ENCODE measurements at places on chromosomes 2 and 18. TPM values are rescaled to one million over a fixed set of nuclear protein-coding genes. Genes with fewer than 3 reads are reported as not detected.

DNA sequence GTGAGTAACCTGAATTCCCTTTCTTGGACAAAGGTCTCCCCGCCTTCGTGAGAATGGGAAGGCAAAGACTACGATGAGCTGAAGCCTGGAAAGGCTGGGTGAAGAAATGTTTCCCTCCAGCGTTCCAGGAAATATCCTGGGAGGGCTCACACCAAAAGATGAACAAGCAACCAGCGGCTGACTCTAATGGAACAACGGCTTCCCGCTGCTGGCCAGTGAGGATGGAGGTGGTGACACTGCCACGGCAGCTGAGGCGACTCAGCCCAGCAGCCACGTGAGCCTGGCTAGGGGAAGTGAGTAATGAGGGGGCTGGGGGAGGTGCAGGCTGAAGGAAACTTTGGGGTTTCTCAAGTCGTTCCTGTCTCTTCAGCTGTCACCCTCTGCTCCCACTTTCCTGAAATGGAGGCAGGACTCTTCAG, 105.0 kb upstream of the SMAD7 start:
- DNase-seq = no peak

Gene PLA2R1
- total RNA-seq = 13.5 TPM

DNA sequence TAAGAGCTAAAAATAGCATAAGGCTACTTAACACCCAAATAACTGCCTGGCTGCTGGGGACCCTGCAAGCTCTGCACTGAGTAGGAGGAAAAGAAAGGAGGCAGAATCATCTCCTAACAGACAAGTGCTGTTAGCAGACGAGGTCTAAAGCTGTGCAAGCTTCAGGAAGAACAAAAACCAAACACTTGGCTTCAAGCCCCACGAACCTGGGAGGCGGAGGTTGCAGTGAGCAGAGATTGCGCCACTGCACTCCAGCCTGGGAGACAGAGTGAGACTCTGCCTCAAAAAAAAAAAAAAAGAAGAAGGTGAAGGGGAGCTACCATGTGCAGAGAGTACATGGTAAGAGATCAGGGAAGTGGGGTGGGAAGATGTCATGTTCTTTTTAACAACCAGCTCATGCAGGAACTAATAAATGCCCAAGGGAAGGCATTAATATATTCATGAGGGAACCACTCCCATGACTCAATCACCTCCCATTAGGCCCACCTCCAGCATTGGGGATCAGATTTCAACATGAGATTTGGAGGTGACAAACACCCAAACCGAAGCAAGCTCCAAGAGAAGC, 28.8 kb upstream of the INO80C start:
- DNase-seq = no peak

Gene ZNF512
- 25.0 TPM for total RNA-seq

Gene ITGB6
- total RNA-seq = 141 TPM

Gene MLPH
- 154 TPM for total RNA-seq

DNA sequence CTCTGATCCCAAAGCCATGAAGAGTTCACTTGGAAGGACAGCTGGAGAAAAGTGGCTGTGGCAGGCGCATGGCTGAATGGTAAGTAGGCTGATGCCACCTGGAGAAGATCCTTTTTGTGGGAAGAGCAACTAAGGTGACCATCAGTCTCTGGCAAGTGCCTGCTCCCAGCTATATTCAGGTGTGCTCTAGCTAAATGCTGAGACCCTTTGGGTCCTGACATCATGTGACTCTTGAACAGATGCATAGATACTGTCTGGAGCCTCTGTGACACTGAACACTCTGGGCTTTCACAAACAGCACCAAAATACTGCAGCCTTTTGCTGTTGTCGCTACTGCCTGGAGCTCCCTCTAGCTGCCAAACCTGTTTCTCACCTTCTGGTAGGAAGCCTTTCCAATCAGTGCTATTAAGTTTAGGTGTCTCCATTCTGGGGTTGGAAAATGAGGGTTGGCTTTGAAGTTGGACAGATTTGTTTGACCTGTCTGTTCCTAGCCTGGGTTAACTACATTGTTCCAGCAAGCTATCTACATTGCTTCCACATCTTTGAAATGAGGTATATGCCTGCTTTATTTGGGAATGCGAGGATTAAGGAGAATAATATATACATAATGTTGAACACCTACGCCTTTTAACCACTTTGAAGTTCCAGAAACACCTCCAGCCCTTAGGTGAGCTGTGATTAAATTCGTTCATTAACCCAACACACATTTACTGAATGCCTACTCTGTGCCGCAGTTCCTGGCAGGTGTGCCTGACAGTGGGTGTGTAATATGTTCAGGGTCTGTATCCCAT, 3.1 kb downstream of the EGR4 start:
- no peak for DNase-seq

Gene ERBB4
- total RNA-seq = 9.4 TPM

DNA sequence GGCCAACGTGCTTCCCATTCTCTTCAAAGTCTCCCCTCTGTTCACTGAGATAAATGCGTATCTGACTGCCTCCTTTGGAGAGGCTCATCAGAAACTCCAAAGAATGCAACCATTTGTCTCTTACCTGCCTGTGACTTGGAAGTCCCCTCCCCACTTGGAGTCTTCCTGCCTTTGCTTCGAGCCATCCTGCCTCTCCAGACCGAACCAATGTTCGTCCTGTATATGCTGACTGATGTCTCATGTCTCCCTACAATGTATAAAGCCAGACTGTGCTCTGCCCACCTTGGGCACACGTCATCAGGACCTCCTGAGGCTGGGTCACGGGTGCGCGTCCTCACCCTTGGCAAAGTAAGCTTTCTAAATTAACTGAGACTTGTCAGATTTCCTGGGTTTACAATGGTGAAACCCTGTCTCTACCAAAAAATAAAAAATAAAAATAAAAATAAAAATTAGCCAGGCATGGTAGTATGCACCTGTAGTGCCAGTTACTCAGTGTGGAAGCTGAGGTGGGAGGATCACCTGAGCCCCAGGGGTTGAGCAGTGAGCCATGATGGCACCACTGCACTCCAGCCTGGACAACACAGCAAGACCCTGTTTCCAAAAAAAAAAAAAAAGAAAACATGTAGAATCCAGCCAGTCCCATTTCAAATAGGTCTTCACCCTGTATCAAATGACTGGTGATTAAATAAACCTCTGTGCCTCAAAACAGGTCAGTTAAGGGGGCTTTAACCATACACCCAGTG, 29.0 kb downstream of the HDLBP start:
- DNase-seq = no peak

Gene RNMT
- total RNA-seq = 23.4 TPM

Gene FZD7
- total RNA-seq = 31.7 TPM

Gene DSG4
- not detected for total RNA-seq

Gene DUSP11
- 16.9 TPM for total RNA-seq

DNA sequence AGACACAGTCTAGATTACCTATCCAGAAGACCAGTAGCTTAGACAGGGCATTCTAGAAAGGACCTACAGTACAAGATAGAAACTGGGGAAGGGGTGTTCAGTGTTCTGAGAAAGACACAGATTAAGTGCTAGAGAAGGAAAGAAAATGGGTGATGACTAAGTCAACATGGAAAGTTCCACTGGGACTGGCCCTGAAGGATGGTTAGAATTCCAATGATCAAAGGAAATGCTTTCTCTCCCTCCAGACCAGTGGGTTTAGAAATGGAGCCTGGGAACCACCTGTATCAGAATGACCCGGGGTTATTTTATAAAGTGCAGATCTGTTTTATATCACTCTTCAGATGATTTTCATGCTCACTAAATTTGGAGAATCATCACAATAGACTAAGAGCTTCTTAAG, 5.8 kb upstream of the COLEC12 start:
- DNase-seq = no peak

DNA sequence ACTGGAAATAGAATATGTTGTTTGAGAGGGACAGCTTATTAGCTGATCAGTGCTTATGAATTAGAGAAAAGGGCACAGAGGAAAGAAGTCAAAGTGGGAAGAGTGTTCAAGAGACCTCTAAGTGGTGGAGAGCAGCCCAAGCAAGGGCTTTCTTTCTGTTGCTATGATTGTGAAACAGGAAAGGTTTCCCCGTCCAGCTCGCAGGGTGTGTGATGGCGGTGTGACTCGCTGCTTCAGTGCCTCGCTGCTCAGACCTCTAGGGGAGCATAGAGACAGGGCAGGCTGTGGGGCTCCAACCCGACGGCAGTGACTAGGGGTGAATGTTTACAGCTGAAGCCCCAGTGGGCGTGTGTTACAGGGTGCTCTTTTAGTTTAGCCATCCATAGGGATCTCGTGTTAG, 166.5 kb upstream of the COPS8 start:
- no peak for DNase-seq

DNA sequence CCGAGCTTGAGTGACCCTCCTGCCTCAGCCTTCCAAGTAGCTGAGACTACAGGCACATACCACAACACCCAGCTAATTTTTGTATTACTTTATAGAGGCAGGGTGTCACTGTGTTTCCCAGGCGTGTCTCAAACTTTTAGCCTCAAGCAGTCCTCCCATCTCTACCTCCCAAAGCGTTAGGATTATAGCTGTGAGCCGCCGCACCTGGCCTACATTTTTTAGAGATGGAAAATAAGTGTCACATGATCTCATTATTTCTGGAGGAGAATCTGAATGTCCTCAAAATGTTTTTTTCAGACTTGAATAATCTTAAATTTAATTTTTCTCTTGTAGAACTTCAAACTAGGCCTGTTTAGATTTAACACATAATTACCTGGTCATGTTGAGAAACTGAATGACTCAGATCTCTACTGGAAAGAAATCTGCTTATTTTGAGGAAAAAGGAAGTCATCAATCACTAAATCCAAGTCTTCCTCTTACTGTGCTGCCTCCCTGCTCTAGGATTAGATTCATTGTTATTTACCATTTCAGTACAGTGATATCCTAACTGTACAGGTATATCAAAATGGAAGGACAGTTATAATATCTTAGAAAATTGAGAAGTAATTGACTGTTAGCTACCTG, 92.4 kb downstream of the COX7A2L start:
- DNase-seq = no peak

DNA sequence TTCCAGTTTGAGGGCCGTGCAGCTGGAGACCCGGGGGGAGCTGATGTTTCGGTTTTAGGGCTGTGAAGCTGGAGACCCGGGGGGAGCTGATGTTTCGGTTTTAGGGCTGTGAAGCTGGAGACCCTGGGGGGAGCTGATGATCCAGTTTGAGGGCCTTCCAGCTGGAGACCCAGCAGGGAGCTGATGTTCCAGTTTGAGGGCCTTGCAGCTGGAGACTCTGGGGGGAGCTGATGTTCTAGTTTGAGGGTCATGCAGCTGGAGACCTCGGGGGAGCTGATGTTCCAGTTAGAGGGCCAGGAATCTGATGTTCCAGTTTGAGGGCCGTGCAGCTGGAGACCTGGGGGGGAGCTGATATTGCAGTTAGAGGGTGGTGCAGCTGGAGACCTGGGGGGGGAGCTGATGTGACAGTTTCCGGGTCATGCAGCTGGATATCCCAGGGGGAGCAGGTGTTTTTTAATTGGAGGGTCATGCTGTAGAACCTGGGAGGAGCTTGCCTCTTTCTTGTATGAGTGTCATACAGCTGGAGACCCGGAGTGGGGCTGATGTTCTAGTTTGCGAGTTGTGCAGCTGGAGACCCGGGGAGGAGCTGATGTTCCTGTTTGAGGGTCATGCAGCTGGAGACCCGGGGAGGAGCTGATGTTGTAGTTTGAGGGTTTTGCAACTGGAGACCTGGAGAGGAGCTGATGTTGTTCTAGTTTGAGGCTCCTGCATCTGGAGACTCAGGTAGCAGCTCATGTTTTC, 153.2 kb downstream of the RTP5 start:
- DNase-seq = no peak

GRCh38 chr2:133760376-133760775, 192.1 kb upstream of the NCKAP5 start:
- peak; percentile 57 for DNase-seq

Gene PTRHD1
- total RNA-seq = 32.1 TPM

Gene HOXD13
- total RNA-seq = not detected

Gene DSC1
- 0.09 TPM for total RNA-seq

- DNase-seq = no peak
Measured at GRCh38 chr2:215535741-215536140, 99.9 kb upstream of the FN1 start.

DNA sequence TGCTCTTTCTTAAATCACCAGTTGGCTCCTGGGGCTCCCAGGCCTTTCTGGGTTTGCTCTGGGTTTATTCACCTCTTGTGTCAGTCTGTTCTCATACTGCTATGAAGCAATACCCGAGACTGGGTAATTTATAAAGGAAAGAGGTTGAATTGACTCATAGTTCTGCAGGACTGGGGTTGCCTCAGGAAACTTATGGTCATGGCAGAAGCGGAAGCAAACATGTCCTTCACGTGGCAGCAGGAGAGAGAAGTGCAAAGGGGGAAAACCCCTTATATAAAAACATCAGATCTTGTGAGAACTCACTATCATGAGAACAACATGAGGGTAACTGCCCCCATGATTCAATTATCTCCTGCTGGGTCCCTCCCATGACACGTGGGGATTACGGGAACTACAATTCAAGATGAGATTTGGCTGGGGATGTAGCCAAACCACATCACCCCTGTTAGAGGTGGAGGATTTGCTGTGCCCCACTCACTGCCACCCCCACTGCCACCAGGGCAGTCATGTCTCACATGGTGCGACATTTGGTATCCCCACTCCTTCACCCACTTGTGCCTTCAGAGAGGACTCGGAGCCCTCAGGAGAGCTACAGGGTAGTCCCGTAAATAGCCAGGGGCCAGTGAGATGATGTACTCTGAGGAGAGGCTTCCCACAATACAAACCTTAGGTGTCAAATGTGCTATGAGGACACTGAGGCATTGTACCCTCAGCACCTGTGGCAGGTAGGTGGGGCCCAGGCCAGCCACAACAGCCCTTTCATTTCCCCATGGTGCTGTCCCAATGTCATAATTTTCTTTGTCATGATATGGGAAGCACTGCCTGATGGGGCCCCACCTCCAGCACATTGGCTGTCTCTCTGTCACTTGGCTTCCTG, 35.7 kb downstream of the CDC42EP3 start:
- DNase-seq = peak; percentile 19

DNA sequence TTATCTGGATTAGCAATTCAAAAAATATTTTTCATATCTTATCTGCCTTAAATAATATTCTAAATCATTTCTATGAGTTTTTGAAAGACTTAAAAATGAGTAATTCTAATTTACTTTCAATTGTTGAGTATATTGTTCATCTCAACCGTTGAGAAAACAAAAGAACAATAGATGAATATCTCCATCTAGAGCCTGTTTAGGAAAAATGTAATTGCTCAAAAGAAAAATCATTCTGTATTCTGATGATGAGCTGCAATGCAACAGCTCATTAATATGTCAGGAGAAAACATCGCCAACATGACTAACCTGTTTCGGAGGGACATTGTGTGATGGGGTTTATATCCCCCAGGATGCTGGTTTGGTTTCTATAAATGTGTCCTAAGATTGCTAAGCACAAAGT, 417.6 kb downstream of the SUCLG1 start:
- DNase-seq = peak; percentile 25

- no peak for DNase-seq
Measured at GRCh38 chr2:108451976-108452375, 3.0 kb downstream of the GCC2 start.

DNA sequence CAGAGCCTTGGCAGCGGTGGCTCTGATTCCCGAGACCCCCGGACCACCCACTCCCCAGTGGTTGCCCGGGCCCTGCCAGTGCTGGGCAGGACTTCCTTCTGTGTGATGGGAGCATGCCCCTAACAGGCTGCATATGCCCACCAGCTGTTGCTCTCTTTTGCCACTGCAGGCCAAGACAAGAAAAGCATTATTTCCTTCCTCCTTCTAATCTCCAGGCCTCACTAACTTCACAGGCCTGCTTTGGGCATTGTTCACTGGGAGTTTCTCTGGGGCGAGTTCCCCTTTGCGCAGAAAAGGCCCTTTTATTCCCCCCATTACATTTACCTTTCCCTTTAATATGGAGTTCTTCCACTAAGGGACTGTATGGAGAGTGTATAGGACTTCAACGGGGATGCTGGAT, 249.1 kb upstream of the SIX2 start:
- DNase-seq = peak; percentile 50

Gene PTPRN
- total RNA-seq = 2.6 TPM

Data from lung (tissue), 17 donors.